NB4 (cell line): ENCODE measurements at places on chromosomes 7 and 10.

GRCh38 chr7:129376076-129376777 lies 58.0 kb upstream of the STRIP2 start:
- DNase-seq, result peak; percentile 83

DNA sequence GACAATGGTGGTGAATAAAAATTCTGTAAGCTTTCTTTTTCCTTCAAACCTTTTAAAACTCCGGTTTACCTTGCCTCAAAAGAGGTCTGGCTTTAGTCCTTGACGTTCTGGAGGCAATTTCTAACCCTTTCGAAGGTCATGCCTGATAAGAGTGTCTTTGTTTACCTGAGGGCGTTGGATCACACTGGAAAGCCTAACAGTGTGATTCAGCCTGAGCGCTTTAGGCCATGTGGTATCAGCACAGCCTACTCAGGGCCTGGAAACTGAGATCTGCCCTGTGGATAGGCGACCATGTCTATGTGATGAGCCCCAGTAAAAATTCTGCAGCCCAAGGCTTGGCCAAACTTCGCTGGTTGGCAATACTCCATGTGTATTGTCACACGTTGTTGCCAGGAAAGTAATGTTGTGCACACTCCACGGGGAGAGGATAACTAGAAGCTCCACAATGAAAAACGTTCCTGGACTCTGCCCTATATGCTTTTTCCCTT lies 10.7 kb downstream of the CCDC6 start:
- DNase-seq, result no peak

DNA sequence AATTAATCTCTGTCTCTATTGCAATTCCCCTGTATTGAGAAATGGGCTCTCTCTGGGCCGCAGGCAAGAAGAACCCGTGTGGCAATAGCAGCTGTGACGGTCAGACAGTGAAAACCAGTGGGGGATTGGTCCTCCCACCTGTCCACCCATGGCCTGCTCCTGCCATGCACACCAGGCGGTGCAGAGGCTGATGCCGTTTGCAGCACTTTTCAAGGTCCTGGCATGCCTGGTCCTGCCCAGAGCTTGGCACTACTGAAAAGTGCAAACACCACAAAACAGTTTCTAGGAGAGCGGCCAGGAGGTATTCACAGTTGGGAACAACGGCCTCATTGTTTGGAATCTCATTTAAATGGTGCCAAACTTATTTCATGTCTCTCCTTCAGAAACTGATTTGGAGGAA lies 41.5 kb downstream of the PSPH start:
- DNase-seq, result no peak

DNA sequence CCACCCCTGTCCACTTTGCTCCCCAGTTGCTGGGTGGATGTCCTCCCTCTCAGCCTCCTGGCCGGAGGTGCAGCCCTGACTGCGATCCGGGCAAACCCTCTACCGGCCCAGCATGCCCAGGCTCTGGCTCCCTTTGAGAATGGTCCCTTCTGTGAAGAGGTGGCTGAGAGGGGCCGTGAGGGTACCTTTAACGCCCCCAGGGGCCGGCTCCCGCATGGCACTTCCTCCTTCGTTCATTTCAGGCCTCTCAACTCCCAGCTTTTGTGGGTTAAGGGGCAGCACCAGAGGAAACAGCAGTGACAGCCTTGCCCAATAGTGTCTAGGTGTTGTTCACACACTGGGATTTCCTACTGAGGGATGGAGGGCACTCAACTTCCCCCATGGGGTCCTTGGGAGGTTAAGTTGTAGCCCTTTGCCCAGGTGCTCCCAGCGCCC lies 33.2 kb upstream of the HABP2 start:
- peak; percentile 40 for DNase-seq

- no peak for DNase-seq
Observed at GRCh38 chr7:101402081-101402779, 39.6 kb downstream of the COL26A1 start.

DNA sequence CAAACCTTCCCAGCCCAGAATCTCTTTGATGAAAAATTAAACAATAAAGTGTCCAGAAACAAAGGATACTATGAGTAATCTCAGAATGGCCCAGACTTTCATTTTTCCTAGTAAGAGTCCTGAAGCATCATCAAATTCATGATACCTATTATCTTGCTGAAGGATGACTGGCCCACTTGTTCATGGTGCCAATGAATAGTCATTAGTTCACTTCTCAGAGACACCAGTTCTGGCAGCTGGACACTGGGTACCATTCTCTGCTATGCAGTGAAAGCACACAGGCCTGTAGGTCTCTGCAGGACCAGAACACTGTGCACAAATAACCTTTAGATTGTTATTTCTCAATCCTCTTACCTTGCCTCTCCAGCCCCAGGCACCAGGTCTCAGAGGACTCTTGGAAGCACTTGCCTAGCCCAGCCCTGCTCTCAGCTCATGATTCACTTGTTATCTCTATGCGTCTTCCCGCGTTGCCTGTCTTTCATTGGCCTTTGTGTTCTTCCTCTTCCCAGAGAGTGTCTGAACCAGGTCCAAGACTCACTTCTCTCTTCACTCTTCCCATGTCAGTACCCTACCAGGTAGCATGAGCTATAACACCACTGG lies 98.1 kb upstream of the AGBL3 start:
- DNase-seq, result no peak

DNA sequence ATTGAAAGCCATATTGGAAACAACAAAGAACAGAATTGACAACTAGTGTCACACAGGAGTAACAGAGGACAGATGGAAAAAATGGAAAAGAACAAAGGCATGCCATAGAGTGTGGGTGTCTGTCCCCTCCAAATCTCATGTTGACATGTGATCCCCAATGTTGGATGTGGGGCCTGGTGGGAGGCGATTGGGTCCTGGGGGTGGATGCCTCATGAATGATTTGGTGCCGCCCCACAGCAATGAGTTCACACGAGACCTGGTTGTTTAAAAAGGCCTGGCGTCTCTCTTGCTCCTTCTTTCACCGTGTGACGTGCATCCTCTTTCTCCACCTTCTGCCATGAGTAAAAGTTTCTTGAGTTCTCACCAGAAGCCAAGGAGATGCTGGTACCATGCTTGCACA lies 87.4 kb upstream of the GPR26 start:
- no peak for DNase-seq

DNA sequence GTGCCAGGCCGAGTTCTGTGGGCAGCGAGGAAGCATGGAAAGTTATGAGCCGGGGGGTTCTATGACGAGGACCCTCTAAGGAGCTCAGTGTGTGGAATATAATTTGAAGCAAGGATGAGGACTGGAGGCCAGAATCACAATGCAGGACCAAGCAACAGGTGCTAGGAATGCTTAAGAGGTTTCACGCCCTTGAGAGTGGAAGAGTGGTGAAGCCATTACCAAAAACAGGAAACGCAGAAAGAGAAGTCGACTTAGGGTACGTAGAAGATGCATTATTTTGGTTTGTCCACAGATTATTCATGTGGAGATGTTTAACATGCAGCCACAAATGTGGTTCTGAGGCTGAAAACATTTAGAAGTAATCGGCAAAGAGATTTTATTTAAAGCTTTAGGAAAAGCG lies 78.7 kb downstream of the PIP4K2A start:
- no peak for DNase-seq

- DNase-seq, result no peak
Observed at GRCh38 chr10:992467-992866, 4.2 kb downstream of the GTPBP4 start.

GRCh38 chr7:2309889-2310331 lies 4.3 kb downstream of the SNX8 start:
- no peak for DNase-seq

DNA sequence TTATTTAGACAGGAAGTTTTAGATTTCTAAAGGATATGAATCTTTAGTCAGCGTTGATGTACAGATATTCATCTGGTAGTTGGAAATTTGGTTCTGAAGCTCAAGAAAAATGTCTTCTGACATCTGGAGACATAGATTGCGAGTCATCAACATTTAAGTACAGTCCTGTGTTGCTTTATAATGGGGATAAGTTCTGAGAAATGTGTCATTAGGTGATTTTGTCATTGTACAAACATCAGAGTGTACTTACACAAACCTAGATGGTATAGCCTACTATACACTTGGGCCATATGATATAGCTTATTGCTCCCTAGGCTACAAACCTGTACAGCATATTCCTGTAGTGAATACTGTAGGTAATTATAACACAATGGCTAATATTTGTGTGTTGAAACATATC lies 49.6 kb upstream of the UBN2 start:
- DNase-seq, result no peak

DNA sequence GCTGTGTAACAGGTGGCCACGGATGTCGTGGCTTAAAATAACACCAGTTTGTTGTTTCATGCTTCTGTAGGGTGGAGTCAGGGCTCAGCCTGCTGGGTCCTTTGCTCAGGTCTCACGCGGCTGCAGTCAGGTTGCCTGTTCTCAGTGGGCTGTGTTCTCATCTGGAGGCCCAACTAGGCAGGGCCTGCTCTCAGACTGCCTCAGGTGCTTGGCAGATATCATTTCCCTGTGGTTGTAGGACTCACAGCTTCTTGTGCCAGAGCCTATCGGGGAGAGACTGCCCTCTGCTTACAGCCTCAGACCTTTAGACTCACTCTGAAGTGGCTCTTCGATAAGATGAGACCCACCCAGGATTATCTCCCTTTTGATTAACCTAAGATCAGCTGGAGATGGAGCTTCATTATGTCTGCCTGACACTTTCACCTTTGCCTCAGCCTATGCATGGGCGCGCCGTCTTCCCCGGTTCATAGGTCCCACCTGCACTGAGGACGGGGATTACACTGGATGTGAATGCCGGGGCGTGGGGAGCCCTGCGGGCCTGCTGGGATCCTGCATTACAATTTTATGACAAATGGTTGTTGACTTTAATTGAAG lies 55.3 kb downstream of the INPP5A start:
- no peak for DNase-seq

- DNase-seq, result peak; percentile 58
Observed at GRCh38 chr7:130831817-130832481, 97.9 kb upstream of the KLF14 start.

- DNase-seq, result no peak
Observed at GRCh38 chr7:44098092-44099068, 5.8 kb upstream of the AEBP1 start.

GRCh38 chr7:6437251-6437650 lies 10.5 kb downstream of the DAGLB start:
- DNase-seq, result peak; percentile 48

DNA sequence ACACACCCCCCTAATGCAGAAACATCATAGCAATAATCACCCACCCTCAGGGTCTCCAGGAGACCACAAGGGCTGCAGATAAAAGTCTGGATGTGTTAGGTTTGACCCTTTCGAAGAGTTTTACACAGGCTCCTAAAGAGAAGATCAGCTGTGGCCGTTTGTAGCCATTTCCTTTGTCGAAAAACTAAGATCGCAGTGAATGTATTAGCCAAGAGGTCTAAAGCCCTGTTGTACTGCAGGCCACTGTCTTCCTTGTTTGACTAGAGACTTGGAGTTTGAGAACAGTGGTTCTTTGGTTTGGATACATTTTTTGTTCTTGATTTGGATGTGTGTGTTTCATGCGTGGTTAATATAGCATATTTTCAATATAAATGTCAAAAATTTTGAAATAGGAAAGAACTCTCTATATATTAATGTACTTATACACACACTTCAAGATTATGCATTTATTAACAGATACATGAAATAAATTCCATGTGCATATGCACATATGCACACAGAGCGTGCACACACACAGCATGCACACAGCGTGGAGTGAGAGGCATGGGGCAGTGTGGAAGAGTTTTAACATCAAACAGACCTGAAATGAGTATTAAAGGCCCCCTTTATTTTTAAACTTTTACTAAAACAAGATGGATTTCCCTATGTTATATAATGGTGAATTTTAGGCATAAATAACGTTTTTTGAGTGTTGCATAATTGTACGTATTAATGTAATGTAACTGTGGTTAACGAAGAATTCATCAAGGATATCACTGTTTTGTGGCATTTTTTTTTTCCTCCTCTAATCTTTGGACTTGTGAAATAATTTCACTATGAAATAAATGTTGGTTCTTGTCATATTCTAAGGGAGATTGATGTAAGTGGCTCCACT lies 2.2 kb downstream of the IKZF1 start:
- DNase-seq, result peak; percentile 81
